ENCODE measurements at places on chromosomes 6 and 20.

DNA sequence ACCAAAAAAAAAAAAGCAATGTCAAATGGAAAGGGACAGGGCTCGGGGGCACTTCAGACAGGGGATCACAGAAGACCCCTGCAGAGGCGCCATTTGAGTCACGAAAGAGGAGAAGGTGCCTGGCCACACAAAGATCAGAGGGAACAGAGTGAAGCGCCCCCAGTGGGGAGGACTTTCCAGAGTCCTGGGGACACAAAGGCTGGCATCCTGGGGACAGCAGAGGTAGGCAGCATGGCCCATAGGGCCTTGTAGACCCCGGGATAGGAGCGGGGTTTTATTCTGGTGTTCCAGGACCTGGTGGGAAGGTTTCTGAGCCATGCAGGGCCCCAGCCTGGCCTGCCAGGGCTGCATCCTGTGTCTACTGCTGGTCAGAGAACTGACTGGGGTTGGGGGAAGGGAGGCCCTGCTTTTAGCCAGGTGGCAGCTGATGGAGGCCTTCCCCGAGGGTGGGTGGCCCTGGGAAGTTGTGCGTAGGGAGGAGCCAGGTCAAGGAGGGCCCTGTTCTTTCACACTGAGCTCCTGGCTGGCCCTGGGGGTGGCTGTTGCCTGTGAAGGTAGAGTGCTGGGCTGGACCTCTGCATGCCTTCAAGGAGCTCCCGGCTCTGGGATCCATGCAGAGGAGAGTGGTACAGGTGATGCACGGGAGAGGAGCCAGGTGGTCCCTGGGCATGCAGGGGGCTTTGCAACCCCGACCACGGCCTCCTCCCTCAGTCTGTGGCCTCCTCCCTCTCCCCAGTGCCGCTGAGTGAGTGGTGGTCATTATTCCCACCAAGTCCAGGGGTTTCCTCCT, 117.9 kb downstream of the CDH4 start:
- no peak for DNase-seq

- no peak for DNase-seq
Observed at GRCh38 chr20:51054233-51054632, 31.3 kb upstream of the KCNG1 start.

- no peak for DNase-seq
Observed at GRCh38 chr20:14582855-14583254, 245.4 kb upstream of the FLRT3 start.

DNA sequence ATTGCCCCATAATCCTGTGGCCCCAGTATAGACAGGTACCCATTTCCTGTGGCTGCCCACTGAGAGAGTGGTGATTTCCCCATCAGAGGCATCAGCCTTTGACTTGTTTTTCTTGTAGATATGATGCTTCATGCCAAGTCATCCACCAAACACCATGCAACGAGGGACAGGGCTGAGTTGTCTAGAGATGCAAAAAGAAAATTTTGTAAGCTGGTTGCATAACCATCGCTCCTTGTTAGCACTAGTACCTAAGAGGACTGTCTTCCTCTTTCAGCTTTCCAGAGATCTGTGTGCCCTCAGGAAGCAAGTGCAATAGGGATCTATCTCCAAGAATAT, 166.8 kb downstream of the BCAS1 start:
- no peak for DNase-seq

- DNase-seq = no peak
Observed at GRCh38 chr20:6993011-6993410, 225.5 kb downstream of the BMP2 start.

- DNase-seq = no peak
Observed at GRCh38 chr6:53171605-53172467, 23.2 kb upstream of the GCM1 start.

GRCh38 chr20:4766631-4767030, 44.9 kb downstream of the PRND start:
- DNase-seq = no peak

GRCh38 chr6:81938014-81938856, 185.8 kb upstream of the TENT5A start:
- DNase-seq = no peak

DNA sequence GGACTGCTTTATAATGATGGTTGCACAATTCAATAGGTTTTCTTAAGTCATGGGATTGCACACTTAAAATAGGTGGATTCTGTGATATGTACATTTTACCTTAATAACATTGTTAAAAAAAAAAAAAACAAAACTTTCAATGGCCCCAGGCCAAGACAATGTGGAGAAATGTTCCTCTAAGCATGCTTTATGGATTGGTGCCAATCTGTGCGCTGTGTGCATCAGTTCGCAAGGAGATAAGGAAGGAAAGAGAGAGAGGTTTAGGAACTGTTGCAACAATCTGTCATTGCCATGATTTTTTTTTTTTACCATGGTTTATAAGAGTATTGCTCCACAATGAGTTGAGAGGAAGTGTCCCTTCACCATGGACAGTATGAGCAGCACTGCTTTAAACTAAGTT, 399.6 kb downstream of the PTPRT start:
- no peak for DNase-seq

DNA sequence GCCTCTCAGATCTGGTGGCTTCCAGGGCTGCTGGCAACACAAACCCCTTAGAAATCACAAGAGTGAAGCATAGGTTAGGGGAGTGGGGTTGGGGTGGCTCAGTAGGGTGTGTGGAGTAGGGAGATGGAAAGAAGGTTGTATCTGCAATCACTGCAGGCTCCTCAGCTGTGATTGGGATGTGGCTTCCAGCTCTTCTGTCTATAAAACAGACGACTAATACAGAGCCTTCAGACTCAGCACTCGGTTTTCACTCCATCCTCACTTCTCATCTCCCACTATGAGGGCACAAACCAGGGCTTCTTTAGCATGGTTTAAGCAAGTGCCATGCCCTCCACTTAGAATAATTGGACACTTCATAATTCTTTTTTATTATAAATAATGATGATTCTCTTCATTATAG, 46.4 kb upstream of the CAP2 start:
- DNase-seq = no peak

- no peak for DNase-seq
Observed at GRCh38 chr6:1216488-1216974, 95.4 kb upstream of the FOXQ1 start.

DNA sequence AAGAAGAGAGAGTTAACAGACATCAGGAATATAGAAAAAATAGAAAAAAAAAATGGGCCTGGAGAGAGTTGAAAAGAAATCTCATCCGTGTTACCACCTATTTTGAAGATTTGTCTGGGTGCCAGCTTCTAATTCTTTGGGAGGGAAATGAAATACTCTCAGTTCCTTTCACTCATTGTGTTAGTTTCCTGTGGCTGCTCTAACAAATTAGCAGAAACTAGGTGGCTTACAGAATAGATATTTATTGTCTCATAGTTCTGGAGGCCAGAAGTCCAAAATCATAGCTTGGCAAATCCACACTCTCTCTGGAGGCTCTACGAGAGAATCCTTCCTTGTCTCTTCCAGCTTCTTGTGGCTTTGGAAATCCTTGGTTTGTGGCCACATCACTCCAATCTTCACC, 225.1 kb upstream of the BTBD3 start:
- DNase-seq = no peak

DNA sequence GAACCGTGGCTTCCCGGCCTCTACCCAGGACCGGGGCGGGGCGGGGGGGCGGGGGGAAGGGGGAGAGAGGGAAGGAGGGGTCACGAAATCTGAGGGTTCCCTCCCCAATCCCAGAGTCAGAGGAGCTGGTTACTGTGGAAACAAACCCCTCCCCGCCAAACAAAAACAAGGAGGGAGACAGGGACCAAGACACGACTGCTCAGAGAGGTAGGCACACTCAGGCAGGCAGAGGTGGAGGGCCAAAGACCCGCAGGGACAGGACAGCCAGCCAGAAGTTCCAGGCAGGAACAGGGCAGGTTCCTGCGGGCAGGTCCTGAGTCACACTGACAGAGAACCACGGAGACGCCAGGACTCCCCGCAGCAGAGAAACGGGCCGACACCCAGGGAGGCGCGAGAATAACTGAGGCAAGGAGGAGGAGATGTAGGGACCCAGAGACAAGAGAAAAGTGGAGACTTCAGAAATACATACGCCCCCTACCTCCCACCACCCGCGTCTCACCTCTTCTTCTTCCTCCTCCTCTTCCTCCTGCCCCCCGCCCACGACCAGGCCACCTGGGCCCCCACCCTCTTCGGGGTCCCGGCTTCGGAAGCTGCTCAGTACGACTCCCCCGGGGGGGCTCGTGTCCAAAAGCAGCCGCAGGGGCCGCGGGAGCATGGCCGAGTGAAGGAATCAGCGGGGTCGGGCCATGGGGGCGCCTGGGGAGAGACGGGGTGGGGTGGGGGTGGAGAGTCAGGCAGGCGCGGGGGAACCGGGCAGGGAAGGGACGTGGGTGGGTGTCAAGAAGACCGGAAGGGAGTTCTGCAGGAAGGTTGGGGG, 578 bp downstream of the RGL2 start:
- DNase-seq = no peak

DNA sequence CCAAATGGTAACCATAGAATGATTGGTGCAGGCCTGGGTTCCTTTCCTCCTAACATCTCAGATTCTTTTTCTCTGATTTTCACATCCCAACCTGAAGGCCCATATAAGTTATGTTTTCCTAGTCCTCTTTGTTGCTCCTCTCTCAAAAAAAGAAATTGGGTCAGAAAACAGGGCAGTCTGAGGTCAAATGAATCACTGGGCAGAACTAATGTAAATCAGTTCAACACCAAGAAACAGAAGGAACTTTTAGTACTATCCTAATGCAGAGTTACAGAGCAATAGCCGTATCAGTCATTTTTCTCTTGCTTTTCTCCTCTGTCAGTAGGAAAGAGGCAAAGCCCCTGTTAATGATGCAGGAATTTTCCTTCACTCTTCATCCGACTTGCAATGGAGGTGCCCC, 11.0 kb upstream of the TPD52L1 start:
- DNase-seq = no peak

GRCh38 chr20:35663516-35664465, 909 bp downstream of the CPNE1 start:
- no peak for DNase-seq

DNA sequence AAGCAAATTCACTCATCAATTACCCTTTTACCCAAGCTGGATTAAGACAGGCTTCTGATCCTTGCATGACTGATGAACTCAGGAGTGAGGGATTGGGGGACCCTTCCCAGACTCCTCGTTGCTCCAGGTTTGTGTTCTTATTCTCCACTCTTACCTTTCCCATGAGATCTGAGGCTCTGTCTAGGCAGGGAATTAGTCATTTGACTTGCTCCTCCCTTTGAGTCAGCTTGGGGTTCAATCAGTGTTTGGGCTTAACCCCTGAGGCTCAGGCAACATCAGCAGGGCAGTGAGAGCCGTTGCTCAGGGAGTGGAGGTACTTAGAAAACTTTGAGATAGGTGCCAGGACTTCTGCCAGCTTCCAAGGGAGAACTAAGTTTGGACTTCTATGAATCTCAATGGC, 20.7 kb upstream of the TOX2 start:
- no peak for DNase-seq

DNA sequence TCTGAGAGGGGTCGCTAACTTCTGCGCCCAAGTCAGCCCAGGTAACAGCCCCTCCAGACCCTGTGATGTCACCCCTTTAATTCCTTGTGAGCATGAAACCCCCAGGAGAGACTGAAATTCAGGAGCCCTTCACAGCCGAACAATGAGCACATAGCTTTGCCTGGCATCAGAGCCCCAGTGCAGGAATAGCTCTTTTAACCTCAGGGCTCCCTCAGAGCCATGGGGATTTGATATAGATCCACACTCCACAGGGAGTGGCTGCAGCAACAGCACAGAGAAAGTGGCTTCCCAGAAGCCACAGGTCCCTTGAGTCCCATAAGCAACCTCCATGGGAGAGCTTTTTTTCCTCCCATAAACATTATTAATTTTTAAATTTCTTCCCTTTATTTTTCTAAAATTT, 150.0 kb upstream of the MARCKS start:
- DNase-seq = no peak

- no peak for DNase-seq
Observed at GRCh38 chr6:148682252-148682651, 64.6 kb upstream of the UST start.

- no peak for DNase-seq
Observed at GRCh38 chr6:21885532-21886114, 292.1 kb downstream of the SOX4 start.

DNA sequence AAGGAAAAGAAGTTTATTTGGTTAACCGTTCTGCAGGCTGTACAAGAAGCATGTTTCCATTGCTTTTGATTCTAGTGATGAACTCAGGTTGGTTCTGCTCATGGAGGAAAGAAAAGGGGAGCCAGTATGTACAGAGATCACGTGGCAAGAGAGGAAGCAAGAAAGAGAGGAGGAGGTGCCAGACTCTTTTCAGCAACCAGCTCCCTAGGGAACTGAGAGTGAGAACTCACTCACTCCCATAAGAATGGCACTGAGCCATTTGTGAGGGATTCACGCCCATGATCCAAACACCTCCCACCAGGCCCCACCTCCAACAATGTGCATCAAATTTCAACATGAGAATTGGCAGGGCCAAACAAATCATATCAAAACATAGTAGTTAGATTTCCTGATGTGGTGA, 649.1 kb downstream of the EPM2A start:
- no peak for DNase-seq

- no peak for DNase-seq
Observed at GRCh38 chr20:33667245-33667675, 517 bp downstream of the ACTL10 start.

DNA sequence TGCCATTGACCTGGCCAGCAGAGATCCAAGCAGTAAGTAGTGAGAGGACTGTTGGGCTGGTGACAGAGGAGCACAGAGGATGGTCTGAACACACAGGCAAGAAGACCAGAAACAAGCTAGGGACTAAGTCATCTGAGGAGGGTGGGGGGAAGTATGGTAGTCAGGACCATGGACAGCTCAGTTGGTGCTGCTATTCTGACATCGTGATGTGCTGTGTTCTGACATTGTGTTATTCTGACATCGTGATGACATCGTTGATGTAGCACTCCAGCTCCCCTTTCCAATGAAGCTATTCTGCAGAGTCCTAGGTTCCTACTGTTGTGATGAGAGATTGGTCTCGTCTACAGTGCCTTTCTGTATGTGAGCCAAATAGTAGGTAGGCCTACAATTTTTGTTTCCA, 28.7 kb downstream of the CFAP206 start:
- no peak for DNase-seq

DNA sequence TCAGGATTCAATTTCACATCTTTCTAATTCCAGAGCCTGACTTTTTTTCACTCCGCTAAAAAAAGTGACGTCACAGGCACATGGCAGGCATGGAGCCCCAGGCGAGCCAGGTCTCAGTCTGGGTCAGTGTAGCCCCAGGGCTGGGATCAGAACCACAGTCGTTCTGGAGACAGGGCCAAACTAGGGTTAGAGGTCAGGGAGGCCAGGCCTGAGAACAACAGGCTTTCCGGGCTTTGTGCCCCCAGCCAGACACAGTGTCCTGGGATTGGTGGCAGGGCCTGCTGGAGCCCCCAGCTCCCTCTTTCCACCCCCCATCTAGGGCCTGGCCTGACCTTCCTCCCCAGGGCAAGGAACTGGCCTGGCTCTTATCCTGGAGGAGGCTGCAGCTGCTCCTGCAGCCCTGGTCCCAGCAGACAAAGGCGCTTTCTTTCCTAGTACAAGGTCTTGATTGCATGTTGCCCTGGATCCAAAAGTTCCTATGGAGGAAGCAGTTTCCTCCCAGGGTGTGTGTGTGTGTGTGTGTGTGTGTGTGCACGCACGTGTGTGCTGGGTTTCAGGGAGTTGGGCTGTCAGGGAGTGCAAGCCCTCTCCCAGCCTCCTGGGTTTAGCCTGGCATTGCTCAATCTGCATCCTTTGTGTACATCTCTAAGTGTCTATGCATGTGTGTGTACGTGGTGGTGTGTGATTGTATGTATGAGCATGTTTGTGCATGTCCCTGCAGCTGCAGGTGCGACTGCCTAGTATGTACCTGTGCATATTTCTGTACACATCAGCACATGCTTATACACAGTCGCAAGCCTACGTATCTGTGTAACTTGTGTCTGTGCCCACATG, 26.5 kb upstream of the EMILIN3 start:
- DNase-seq = no peak
